ENCODE measurements at places on chromosomes 2 and 18.

DNA sequence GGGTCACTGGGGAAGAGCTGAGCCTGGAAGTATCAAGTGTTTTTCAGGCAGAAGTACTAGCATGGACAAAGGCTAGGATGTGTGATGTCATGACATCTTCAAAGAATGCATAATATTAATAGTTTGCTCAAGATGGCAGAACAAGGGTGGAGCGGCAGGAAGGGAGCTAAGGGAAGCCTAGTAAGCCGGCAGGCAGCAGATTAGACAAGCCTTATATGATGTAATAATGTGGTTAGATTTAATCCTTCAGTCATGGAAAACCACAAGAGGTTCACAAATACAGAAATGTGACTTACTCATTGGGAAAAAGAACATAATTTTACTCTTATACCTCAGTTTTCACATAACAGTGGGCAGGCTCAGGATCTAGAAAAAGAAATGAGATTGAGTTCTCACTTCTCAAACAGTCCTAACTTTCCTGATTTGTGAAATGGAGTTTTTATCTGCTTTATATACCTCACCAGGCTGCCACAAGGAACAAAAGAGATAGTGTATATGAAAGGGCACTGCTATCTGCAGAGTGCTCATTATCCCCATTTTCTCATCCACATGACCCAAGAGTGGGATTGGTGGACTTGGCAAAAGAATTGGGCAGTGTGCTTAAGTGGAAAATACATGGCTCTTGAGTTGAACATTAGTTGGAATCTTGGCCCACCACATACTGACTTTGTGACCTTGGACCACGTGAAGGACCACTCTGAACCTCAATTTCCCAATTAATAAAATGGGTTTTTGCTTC, 89.1 kb upstream of the LHCGR start:
- DNase-seq = no peak

DNA sequence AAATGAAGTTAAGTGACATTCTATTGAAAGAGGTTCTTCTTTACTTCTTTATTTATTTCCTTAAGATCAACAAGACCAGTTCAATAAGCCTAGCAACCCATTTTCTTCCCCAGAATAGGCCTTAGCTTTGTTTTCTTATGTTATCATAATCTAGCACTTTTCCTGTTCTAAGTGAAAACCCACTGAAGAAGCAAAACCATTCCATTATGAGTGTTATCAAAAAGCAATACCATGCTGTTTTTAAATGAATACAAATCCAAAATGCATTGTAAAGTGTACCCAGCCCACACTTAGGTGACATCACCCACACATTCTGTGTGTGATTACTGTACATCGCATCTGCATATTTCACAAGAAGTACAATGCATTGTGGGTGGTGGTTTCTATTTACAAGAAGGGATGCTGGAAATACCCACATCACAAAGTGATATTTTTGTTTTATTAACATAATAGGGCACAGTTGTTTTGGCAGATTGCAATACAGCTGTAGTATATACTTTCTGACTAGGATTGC, 679.5 kb downstream of the KCNJ3 start:
- DNase-seq = no peak

DNA sequence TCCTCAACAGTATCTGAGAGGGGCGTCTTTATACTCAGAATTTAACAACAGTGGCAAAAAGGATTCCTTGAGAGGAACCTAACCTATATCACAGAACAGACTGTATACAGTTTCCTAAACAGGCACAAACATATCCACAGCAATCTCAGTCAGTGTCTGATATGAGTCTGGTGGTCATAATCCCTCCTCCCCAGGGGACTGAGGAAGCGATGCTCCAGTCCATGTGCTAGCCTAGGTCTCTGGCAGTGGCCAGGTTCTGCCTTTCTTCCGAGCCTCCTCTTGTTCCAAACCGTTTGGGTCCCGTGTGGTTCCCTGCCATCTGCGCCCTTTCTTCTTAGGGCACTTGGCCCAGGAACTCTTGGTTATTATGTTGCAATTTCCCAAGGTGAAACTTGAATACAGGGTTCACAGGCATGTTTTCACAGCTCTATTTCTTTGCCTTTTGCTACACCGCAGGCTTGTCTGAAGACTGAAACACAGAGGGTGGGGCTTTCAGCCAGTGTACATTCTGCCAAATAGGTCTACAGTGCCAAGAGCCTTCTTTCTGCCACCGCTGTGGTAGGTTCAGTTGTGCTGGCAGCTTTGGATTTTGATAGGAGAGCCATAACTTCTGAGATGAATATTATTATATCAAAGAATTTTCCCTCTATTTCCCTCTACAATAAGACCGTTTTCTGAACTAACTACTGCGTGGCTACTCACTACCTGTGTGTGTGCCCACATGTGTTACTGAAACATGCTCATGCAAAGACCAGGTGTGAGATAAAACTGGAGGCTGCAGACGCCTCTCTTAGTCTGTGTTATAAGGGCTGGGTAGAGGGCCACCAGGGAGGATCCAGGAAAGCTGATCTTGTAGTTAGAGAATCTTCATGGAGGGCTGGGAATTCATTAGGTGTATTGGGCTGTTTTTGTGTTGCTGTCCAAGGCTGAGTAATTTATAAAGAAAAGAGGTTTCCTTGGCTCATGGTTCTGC, 75.0 kb upstream of the HAAO start:
- DNase-seq = no peak

DNA sequence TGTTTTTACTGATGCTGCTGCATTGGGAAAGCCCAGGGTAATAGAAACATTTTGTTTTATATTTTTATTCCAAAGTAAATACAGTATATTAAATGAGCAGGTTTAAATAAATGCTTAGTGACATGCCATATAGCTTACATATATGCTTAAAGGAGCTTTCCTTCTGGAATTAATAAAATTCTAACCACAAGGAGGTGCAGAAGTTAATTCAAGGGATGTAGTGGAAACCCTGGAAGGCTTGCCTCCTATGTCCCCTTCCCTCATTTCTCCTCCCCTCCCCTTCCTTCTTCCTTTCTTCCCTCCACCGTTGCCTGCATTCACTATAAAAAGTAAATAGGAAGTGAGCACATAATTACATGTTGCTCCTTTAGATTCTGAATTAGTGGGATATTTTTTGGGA, 96.3 kb downstream of the UBE2E3 start:
- DNase-seq = no peak

GRCh38 chr18:44895176-44895798, 214.6 kb downstream of the SETBP1 start:
- DNase-seq = no peak

DNA sequence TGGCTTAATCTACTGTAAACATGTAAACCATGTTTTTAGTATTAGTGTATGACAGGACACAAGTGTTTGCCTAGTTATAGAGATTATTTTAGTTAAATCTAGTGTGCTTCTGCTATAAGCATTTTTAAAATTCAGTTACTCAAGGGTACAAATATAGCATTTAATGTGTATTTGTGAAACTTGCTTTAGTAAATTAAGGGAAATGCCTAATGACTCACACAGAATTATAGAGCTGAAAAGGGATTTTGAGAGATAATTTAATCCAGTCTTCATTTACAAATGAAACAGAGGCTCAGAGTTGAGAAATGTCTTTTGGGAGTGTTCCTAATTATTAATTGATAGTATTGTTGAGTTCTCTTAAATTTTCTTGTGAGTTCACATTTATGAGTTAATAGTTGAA, 8.2 kb downstream of the ACTR3 start:
- DNase-seq = no peak

- DNase-seq = no peak
Measured at GRCh38 chr2:127027715-127028114, 79.2 kb downstream of the BIN1 start.

GRCh38 chr2:219495531-219496122, 3.1 kb upstream of the GMPPA start:
- DNase-seq = peak; percentile 43

DNA sequence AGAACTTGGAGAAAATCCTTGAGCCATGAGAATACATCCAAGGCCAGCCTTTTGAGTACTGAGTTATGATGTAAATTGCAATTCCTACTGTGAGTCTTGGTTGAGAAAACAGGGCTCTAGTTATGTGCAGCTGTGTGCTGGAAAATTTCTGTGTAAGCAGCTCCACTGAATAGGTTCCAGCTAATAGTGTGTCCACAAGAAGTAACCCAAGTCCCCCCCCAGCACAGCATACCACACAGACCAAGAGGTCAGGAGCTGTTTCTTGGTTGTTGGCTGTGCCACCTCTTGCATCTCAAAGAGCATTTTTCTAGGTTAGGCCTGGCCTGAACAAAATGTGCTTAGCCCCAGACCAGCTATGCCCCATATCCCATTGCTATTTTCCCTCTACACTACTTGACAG, 36.8 kb upstream of the APCDD1 start:
- DNase-seq = no peak

- no peak for DNase-seq
Measured at GRCh38 chr2:12335131-12335530, 381.6 kb upstream of the TRIB2 start.

DNA sequence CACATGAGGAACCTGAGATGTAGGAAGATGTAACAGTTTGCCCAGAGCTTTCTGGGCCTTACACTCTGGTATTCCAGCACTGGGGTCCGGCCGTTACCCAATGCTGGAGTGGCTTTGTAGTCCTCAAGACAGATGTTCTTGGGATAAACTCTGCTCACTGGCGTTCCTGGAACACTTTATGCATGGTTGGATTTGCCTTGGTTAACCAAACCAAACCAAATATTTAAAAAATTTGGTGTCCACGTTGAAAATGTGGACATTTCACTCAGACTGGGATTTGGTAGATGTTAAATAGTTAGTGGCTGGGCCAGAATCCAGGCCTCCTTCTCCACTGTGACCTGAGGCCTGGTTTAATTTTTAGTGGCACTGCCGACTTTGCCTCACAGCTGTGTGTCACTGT, 81.5 kb downstream of the ACOXL start:
- no peak for DNase-seq

- DNase-seq = no peak
Measured at GRCh38 chr2:88059979-88060906, 4.7 kb upstream of the KRCC1 start.

Data from amygdala (tissue), 56 donors.